ENCODE measurements at places on chromosomes 2 and 18.

GRCh38 chr2:101619191-101619591 is 78.3 kb upstream of the MAP4K4 start:
- no peak for DNase-seq

DNA sequence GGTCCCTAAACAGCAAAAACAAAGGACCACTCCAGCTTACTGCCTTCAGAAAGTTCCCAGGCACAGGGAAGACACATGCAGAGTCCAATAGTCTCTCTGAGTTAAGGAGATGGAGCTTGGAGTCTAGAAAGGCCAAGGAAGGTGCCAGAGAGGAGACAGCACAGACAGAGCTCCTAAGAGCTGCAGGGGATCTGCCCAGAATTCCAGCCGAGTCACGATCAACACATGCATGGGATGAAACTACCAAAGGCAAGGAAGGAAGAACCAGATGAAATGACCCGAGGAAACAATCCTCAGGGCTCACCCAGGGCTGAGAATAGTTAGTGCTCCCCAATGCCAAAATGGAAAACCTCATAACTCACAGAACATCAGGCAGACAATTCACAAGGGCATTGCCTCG is 15.4 kb downstream of the METTL4 start:
- DNase-seq, result no peak

DNA sequence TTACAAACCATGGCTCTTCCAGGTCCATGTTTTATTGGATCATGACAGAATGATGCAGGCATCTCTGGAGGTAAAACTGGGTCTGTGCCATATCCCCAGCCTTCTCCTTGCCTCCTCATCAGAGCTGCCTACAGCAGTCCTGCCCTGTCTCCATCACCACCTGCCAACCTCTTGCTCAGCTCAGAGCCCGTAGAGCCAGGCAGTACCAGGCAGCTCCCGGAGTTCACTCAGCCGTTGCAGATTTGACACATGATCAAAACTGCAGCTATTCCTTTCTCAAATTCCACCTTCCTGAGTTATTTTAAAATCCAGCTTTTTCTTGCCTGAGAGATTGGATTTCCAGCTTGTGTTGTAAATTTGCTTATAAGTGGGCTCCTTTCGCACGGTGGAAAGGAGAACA is 218.2 kb upstream of the CELF4 start:
- no peak for DNase-seq

GRCh38 chr2:136136931-136137330 is 19.0 kb upstream of the CXCR4 start:
- no peak for DNase-seq

DNA sequence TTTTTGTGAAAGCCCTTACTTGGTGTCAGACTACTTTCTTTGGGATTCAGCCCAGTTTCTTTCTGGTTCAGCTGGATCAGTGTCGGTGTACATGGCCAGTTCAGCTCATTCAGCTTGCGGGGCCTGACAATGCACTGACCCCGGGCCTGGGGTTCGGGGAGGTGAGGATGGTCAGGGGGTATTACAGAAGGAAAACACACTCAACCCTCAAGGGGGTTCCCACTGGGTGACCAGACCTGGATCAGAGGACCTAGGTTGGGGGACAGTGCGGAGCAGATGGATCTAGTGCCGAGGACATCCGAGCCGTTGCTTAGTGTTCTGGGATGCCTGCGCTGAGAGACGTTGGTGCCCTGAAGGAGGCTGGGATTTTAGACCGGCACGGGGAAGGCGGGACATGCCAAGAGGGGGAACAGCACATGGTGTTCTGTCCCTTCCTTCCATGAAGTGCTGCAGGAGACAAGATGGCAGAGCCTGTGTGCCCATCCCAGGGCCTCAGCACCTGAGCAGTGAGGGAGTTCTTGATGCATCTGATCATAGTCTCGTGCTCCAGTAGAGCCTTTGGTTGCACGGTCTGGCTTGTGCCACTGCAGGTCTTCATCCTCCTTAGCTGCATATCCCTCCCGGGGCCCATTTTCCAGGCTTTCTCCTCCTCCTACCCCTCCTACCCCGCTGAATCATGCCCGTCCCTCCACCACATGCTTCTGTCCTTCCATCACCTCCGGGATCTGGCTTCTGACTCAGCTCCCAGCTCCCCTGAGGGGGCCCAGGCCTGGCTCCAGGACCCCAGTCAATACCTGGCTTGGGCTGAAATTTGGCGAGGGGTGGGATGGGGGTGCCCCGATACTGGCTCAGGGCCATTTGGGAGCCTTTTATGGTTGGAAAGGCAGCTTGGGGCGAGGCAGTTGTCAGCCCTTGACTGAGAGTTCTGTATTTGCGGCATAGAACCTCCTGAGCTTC is 18.0 kb downstream of the SPEG start:
- peak; percentile 69 for DNase-seq

GRCh38 chr18:79513381-79514081 is 117.8 kb downstream of the NFATC1 start:
- DNase-seq, result no peak

DNA sequence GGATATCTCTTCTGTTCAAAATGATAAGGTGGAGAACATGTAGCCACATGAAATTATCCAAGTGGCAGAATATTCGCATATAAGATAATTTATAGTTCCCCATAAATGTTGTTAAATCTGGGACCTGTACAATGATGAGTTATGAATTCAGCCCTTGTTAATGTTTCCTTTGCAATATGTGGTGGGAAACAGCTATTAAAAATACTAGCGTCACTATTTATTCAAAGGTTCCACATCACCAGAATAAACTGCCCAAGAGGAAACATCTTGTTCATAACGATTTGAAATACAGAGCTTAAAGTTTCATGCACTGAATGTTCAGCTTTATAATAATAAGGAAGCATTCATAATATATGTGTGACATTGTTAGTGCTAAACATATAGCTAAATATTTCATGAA is 223.9 kb upstream of the TCF4 start:
- no peak for DNase-seq

GRCh38 chr2:135023886-135024485 is 23.3 kb downstream of the MAP3K19 start:
- no peak for DNase-seq

DNA sequence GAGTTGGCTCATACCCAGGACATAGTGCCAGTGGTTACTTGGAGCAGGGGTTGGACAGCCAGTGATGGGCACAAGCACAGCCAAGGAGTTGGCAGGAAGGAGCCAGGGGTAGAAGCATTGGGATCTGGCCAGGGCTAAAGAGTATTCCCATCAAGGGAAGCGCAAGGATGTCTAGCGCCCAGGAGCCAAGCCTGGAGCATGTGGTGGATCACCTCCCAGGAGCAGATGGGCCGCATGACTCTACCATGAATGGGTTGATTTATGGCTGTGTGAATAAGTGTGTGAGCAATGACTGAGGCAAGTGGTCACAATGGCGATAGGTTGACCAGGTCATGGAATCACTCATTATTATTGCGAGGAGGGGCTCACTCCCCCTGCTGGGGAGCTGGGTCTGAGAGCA is 111.1 kb downstream of the FHOD3 start:
- peak; percentile 42 for DNase-seq

DNA sequence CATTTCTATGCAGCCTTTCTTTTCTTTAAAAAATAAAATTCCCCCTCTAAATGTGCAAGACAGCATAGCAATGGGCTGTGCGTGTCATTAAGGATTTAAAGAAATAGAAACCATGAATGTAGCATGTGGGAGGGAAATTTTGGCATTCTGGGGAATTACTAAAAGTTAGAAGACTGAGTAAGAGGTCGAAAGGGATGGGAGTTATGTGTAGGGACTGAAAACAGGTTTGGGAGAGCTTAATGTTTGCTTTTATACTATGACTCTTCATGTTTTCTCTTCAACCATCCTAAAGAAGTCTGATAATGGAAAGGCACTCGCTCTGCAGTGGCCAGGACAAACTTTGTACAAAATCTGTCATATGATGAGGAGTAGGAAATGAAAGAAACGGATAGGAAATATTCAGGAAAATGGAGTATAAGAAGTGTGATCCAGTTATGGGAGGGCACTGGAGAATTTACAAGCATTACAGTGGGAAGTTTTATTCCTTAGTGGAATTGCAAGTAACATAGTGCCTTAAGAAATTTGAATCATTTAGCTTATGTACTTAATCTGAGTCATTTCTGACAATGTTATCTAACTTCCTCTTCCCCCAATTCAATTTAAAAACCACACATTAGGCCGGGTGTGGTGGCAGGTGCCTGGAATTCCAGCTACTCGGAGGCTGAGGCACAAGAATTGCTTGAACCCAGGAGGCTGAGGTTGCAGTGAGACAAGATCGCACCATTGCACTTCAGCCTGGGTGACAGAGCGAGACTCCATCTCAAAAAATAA is 20.6 kb downstream of the TMEM87B start:
- peak; percentile 20 for DNase-seq

DNA sequence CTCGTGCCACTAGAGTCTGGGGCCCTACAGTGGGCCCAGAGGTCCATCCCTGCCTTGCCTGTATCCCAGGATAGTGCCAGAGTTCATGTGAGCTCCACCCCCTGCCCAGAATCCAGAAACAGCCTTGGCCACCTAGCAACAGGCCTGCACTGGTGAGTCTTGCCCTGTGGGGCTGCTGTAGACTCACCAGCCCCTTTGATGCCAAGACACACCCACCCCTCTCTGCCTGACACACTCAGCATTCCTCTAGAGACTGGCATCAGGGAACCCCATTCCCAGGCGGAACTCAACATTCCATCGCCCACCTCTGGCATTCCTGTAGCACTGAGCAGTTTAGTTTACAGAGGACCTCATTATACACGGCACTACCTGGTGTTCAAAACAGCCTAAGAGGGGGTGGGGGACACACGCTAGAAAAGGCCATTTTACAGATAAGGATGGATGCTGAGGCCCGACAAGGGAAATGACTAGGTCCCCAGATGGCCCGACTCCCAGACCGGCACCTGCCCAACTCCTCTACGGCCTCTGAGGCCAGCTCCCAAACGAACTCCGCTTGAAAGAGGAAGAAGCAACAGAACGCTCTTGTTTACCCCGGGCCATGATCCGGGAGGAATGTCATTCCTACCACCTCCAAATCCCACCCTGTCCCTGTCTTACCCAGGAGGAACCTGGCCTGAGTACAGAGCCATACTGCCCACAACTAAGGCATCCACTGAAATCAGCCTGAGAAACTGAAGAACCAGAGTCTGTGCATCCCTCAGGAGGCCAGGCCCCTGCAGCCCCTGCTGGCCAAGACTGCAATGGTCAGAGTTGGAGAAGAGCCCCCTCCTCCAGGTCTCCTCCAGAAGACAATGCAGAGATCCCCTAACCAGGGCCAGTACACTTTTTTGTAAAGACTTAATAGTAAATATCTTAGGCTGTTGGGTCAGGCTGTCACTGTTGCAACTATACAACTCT is 180.2 kb downstream of the TNS1 start:
- no peak for DNase-seq

- peak; percentile 23 for DNase-seq
These were observed 4.4 kb upstream of the ATP8B1 start for GRCh38 chr18:57807336-57808117.

DNA sequence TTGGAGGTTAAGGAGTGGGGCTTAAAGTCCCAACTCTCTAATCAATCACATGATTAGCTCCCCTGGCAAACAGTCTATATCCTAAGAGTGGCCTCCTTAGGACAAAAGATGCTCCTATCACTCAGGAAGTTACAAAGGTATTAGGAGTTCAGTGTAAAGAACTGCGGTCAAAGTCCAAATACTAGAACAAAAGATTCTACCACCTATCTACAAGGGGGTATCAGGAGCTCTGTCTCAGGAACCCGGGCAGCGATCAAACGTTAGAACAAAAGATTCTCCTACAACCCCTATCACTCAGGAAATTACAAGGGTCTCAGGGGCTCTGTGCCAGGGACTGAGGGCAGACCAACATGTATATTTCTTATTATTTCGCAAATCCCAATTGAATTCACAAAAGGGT is 58.0 kb downstream of the DTNB start:
- no peak for DNase-seq

DNA sequence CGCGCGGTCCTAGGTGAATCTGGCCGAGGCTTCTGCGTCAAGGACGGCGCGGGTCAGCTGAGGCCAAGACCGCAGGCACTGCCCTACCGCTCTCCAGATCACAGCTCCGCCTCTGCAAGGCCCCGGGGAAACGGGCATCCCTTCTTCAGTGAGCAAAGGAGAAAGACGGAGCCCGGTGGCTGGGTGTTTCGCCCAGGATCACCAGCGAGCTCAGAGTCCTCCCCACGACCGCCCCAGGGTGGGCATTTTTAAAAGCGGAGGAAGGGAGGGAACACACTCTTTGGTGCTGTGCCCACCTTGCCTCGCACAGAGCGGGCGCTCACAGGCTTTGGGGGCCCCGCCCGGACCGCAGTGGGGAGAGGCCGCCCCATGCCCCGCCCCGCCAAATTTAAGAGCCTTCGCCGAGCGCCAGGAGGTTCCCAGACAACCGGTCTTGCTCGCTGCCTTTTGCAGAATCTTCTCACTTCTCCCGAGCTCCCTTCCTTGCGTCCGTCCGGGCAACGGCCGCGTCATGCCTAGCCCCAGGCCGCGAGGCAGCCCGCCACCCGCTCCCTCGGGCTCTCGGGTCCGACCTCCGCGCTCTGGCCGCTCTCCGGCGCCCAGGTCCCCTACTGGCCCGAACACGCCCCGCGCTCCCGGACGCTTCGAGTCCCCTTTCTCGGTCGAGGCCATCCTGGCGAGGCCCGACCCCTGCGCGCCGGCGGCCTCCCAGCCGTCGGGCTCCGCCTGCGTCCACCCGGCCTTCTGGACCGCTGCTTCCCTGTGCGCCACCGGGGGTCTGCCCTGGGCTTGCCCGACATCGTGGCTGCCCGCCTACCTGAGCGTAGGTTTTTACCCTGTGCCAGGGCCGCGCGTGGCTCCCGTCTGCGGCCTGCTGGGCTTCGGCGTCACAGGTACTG is at the start of gene NOTO:
Gene NOTO, plus strand, starts transcription at position 419 of the 899 bp plus-strand sequence. Its CDS starts 93 bp downstream, at position 512.
- DNase-seq, result no peak

DNA sequence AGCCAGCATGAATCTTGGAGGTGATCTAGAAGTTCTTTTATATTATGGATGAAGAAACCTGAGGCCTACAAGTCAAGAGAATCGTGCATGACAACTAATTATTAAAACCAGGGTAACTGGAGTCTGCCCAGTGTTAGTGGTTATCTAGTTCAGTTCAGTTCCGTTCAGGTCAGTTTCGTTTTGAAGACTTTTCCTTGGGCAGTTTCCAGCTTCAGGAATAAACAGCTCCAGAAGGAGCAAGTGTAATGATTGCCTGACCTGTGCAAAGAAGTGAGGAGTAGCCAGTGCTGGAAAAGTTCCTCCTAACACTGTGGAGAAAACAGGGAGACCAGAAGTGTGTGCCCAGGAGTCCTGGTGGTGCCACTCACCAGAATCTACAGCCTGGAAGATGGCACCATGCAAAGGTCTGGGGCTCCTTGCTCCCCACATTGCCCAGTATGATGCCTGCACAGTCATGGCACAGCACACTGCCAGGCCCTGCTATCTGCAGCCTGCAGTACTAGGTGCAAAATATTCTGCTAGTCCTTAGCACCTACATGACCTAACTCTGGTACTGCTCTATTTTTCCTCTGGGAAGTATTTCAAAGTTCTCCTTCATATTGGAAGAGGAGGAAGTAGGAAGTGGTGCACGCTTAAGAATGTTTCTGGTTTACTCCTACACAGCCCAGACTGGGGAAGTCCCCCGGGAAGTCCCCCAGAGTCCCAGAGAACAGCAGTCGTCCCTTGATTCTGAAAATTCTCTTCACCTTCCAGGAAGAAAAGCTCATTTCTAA is 65.8 kb downstream of the SUMO1 start:
- DNase-seq, result peak; percentile 66

GRCh38 chr2:28681158-28681571 is 70.5 kb upstream of the PPP1CB start:
- DNase-seq, result peak; percentile 91

GRCh38 chr2:238225911-238226697 is 13.7 kb downstream of the HES6 start:
- no peak for DNase-seq

GRCh38 chr18:74589021-74589420 is 8.6 kb upstream of the ZNF407 start:
- DNase-seq, result no peak
